Erythroblast (primary cell): ENCODE measurements at places on chromosomes 12 and 14.
A peak's percentile ranks its signal among the peaks of the same experiment; 100 is the strongest.

DNA sequence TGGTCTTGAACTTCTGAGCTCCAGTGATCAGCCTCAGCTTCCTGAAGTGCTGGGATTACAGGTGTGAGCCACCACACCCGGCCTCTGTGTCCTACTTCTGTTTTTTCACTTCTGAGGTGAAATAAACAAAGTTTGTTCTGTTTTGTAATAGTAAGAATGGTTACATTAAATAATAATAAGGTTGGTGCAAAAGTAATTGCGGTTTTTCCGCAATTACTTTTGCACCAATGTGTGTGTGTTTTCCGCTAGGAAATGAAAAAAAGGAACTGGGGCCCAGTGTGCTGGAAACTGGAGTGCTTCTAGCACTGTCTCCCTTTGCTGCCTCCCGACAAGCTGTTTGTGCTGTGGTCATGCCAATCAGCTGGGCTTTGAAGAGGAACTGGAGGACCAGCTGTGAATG, 140.9 kb downstream of the NTS start:
- DNase-seq, result no peak

GRCh38 chr14:99118946-99119345, 153.1 kb downstream of the BCL11B start:
- no peak for DNase-seq

DNA sequence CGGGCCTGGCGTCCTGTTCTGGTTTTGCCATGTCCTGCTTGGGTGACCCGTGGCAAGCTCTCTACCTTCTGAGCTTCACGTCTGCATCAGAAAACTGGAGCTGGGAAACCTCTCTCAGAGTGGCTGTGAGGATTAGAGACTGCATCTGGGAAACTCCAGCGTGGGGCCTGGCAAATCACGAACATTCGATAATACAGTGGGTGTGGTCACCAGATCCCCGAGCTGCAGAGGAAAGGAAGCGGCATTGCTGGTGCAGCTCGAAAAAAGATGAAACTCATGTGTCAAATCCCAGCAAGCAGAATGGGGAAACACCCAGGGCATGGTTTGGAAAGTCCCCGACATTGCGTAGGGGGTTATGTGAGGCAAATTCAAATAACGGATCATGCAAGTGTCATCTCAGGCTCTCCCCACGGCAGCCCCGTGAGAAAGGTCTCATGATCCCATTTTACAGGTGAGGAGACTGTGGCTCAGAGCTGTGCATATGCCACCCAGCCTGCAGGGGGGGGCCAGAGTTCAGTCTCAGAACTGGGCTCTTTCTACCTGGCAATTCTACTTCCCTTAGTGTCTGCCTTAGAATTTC, 98.1 kb upstream of the VRK1 start:
- no peak for DNase-seq

- no peak for DNase-seq
Measured at GRCh38 chr14:100045642-100046344, 19.4 kb upstream of the EVL start.

DNA sequence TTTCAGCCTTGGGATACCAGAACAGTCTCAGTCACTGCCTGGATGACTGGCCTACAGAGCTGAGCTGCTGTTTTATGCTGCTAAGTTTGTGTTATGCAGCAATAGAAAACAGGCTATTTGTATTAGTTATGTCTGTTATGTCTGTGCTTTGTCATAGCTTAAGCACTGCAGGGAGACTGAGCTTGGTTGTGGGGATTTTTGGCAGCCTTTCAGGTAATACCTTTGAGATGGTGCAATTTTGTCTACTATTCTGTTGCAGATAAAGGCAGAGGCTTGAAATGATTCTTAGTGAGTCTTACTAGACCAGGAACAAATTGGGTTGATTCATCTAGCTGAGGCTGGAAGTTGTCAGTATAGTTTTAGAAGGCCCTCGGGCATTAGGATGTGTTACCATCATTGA, 201.3 kb upstream of the RBM19 start:
- DNase-seq, result no peak

GRCh38 chr14:105100910-105101309, 35.7 kb upstream of the GPR132 start:
- no peak for DNase-seq

- no peak for DNase-seq
Measured at GRCh38 chr14:105601360-105602242, 75.2 kb downstream of the TMEM121 start.

DNA sequence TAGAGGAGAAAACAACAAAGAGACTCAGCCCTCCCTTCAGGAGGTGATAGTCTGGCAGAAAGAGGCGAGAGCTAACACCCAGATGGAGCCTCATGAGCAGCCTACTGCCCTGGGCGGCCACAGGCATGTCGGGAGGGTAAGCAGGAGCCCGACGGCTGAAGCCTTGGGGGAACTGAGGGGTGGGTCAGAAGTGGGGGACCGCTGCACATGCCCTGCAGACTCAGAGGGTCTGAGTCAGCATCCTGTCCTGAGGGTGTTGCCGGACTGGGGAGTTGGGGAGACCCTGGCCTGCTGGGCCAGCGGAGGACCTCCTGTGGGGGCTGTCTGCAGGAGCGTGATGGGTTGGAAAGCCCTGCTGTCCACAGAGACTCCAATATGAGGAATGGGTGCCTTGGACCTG, 15.9 kb upstream of the INF2 start:
- DNase-seq, result no peak

- no peak for DNase-seq
Measured at GRCh38 chr12:13195785-13196129, 769 bp upstream of the EMP1 start.

DNA sequence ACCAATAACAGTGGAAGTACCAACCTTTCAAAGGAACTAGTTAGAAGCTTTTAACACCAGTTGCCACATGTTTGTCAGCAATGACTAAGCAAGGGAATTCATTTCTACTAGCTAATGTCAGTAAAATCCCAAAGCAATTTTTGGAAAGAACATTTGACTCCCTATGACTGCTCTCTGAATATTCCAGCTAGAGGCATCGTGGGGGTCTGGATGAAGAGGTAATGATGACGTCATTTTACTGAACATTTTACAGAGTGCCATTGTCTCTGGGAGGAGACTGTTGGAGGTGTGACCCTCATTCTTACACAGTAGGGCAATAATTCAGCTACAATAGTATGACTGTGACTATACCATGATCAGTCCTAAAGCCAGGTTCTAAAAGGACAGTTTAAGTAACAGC, 204.8 kb downstream of the ITPR2 start:
- no peak for DNase-seq

GRCh38 chr14:51228890-51229289, 11.2 kb upstream of the TMX1 start:
- DNase-seq, result no peak

DNA sequence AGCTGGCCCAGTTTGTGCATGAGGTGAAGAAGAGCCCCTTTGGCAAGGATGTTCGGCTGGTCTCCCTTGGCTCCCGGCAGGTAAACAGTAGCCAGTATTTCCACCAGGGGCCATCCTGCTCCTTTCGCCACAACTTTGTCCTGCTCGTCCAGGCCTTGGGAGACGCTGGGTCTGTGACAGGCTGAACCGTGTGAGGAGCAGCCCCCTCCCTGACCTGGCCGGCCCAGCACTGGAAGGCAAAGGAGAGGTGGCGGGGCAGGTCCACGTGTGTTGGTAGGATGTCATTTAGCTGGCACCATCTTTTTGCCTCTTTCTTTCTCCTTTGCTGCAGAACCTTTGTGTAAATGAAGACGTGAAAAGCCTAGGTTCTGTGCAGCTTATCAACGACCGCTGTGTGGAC, 15.4 kb downstream of the DDX11 start:
- DNase-seq, result no peak

DNA sequence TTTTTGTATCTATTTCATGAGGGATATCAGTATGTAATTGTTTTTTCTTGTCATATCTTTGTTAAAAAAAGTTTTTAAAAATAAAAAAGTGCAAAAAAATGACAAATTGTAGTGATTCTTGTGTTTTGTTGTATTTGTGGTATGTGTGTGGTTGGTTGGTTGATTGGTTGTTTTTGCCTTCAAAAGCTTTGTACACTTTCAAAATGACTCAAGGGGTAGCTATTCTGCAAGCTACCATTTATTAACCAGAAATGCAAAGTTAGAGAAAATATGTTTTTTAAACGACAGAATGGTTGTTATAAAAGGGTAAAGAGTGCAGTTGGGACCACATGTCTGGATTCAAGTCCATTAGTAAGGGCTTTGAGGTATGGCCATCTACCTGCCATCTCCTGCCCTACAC, 119.3 kb downstream of the SLC35F4 start:
- no peak for DNase-seq

- DNase-seq, result peak; percentile 33
Measured at GRCh38 chr12:104177663-104178501, 37.7 kb upstream of the TXNRD1 start.

DNA sequence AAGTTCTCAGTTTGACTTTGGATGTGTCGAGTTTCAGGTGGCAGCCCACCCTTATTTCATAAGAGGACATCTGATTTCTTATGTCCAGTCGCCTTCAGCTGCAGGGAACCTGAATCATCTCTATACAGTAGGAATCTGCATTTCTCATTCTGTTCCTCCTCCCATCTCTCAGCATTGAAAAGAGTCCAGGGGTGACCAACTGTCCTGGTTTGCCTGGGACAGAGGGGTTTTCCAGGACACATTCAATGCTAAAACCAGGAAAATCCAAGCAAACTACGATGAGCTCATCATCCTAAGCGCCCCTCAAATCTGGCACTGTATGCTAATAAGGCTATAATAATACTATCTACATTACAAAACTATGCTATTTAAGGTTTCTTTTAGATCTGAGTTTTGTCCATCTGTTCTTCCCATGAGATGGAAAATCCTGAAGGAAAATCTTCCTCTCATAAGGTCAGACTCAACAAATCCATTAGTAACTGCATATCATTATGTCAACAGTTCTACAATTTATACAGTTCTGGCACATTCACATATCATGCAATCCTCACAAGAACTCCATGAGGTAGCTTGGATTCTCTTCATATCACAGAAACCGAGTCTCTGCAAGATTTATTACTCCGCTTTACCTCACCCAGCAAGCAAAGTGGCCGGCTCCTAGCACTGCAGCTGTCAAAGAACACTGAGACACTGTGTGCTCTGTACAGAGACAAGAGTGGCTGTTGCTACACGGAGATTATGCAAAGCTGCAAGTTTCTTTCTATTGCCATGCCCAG, 15.6 kb upstream of the CALM1 start:
- peak; percentile 22 for DNase-seq

- DNase-seq, result no peak
Measured at GRCh38 chr14:63860146-63860545, 7.3 kb downstream of the SYNE2 start.

DNA sequence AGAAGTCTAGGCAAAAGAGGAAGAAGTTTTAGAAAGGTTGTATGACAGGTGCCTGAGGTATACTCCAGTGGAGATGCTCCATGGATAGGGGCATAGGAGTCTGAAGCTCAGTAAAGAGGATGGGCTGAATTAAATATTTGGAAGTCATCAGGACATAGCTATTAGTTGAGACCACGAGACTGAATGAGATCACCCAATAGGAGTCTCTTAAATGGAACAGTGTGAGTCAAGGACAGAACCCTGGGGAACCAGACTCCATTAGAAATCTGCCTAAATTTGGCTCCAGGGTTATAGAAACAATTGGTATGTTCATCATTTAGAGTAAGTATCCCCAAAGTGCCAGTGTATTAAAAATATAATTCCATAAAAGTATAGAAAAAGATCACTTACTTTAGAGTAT, 172.6 kb downstream of the PRKCH start:
- DNase-seq, result no peak

GRCh38 chr14:65187421-65188049, 85.2 kb upstream of the MAX start:
- no peak for DNase-seq

DNA sequence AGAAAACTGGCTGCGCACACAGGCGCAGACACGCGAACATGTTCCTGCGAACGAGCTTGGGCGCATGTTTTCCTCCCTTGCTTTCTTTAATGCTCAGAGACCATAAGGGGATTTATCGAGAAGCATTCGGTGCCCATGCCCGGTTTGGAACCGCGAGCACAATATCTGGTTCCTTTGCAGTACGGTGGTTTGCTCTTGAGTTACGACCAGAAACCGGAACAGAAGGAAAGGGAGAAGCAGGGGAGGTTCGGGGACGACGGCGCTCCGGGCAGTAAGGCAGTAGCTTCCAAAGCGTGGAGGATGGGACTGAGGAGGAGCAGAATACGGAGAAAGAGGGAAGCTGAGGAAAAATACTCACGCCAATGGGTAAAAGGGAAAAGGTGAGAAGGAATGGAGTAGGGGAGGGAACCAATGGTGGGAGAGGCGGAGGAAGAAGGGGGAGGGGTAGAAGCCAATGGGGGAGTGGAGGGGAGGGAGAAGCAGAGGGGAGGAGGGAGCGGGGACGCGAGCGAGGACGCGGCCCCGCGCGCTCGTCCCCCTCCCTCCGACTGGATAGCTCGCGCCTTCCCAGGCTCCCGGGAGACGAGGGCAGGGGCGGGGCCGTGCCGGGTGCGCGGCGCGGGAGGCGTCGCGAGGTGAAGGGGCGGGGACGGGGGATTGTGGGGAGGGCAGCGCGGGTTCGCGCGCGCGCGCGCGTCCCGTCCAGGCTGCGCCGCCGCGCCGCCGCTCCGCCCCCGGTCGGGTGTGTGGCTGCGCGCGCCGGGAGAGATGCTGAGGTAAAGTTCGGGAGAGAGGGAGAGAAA, 625 bp upstream of the ARHGAP5 start:
- peak; percentile 92 for DNase-seq

- DNase-seq, result no peak
Measured at GRCh38 chr12:77847680-77848431, 17.2 kb downstream of the NAV3 start.

DNA sequence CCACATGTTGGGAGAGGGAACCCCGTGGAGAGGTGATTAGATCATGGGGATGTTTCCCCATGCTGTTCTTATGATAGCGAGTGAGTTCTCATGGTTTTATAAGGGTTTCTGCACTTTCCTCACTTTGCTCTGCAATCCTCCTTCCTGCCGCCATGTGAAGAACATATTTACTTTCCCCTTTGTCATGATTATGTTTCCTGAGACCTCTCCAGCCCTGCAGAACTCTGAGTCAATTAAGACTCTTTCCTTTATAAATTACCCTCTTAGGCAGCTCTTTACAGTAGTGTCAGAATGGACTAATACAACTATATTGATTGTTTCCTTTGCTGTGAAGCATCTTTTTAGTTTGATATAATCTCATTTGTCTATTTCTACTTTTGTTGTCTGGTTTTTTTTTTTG, 13.1 kb upstream of the RASSF9 start:
- DNase-seq, result no peak

DNA sequence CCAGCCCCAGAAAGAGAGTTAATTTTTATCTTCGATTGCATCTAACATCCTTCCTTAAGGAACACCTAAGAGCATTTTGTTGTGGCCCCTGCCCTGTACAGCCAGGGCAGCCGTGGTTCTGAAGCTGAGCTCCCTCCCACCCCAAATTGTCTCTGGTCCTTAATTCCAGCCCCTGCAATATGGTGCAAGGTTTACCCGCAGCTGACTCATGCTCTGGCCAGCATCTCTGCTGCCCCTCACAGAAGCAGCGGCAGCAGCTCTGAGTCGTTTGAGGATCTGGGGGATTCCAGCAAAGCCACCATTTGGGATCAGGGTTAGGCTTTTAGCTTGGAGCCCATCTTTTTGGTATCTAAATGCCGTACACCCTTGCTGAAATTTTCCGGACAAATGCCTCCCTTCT, 3.3 kb downstream of the DLK1 start:
- no peak for DNase-seq

GRCh38 chr12:121534495-121535148, 46.2 kb downstream of the KDM2B start:
- DNase-seq, result no peak
